ENCODE measurements at places on chromosomes 6 and 20. TPM values are rescaled to one million over a fixed set of nuclear protein-coding genes. Genes with fewer than 3 reads are reported as not detected.

GRCh38 chr6:45964300-45964699 lies 51.4 kb downstream of the CLIC5 start:
- no peaks in the 10 kb centered on the region for H3K27me3 ChIP-seq
- no peaks in the 10 kb centered on the region for H3K4me1 ChIP-seq
- H3K36me3 ChIP-seq: no peaks in the 10 kb centered on the region
- H3K27ac ChIP-seq: no peak overlapping the region
- H3K4me3 ChIP-seq: no peak overlapping the region

GRCh38 chr20:8645326-8645725 lies 423.6 kb upstream of the PLCB4 start:
- no peak overlapping the region for H3K4me3 ChIP-seq
- no peaks in the 10 kb centered on the region for H3K4me1 ChIP-seq
- no peak for DNase-seq
- no peaks in the 10 kb centered on the region for H3K36me3 ChIP-seq
- H3K27ac ChIP-seq: no peak overlapping the region
- H3K27me3 ChIP-seq: no peaks in the 10 kb centered on the region

DNA sequence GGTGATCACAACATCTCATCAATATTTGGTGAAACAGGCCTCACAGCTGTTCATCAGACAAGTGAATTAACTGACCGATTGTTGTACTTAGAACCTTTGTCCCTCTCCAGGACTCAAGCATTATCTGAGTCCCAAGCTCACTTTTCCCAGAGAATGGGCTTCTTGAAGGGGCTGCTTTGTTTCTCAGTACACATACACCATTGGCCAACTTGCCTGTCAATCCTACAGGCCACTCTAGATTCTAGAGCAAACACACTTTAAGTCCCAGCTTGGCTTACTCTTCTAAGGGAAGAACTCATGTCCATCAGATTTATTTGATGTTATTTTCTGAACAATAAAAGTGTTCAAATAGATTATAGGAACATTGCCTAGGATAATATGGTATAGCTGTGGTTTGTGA lies 249.5 kb downstream of the BCKDHB start:
- no peaks in the 10 kb centered on the region for H3K4me1 ChIP-seq
- H3K27ac ChIP-seq: no peak overlapping the region
- no peak for DNase-seq
- H3K27me3 ChIP-seq: no peaks in the 10 kb centered on the region
- H3K4me3 ChIP-seq: no peak overlapping the region
- peaks cover 15% of the 10 kb centered on the region for H3K36me3 ChIP-seq

GRCh38 chr6:13355999-13356785 lies 27.9 kb upstream of the TBC1D7 start:
- peaks cover 2% of the 10 kb centered on the region for H3K36me3 ChIP-seq
- H3K27ac ChIP-seq: peak overlapping the region; percentile 97
- H3K4me3 ChIP-seq: peak overlapping the region; percentile 70
- no peaks in the 10 kb centered on the region for H3K27me3 ChIP-seq

- H3K4me3 ChIP-seq: no peak overlapping the region
- H3K36me3 ChIP-seq: no peaks in the 10 kb centered on the region
- DNase-seq: no peak
- H3K27ac ChIP-seq: no peak overlapping the region
- H3K4me1 ChIP-seq: no peaks in the 10 kb centered on the region
Measured at GRCh38 chr6:85115376-85115775, 334.5 kb upstream of the NT5E start.

DNA sequence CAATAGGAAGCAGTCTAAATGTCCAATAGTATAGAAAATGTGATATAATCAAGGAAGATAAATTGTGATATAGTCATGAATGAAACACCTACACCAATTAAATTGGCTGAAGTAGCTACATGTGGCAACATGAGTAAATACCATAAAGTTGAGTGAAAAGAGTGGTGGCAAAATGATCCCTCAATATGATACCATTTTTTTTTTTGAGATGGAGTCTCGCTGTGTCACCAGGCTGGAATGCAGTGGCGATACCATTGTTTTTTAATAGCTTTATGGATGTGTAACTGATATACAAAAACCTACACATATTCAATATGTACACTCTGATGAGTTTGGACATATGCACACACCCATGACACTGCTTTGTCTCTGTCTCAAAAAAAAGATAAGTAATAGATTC lies 20.9 kb upstream of the ILRUN start:
- H3K27me3 ChIP-seq: no peaks in the 10 kb centered on the region
- H3K36me3 ChIP-seq: no peaks in the 10 kb centered on the region
- no peaks in the 10 kb centered on the region for H3K4me1 ChIP-seq
- H3K4me3 ChIP-seq: no peak overlapping the region

- H3K27ac ChIP-seq: no peak overlapping the region
- H3K4me3 ChIP-seq: no peak overlapping the region
- H3K4me1 ChIP-seq: no peaks in the 10 kb centered on the region
- peaks cover 4% of the 10 kb centered on the region for H3K27me3 ChIP-seq
Measured at GRCh38 chr6:133377219-133377618, 136.1 kb downstream of the EYA4 start.

Gene HLA-F
- 178 TPM for total RNA-seq

Gene SEL1L2
- total RNA-seq: not detected

Gene OR2J3
- total RNA-seq: not detected

Data from activated naive CD8-positive, alpha-beta T cell treated with anti-CD3 and anti-CD28 coated beads for 36 hours (primary cell).